ENCODE measurements at places on chromosomes 1 and 21. TPM values are rescaled to one million over a fixed set of nuclear protein-coding genes. Genes with fewer than 3 reads are reported as not detected.

- DNase-seq, result peak; percentile 77
These were observed 8.7 kb downstream of the FAM131C start for GRCh38 chr1:16064536-16065268.

- DNase-seq, result no peak
These were observed 59.9 kb downstream of the VANGL2 start for GRCh38 chr1:160460214-160460642.

DNA sequence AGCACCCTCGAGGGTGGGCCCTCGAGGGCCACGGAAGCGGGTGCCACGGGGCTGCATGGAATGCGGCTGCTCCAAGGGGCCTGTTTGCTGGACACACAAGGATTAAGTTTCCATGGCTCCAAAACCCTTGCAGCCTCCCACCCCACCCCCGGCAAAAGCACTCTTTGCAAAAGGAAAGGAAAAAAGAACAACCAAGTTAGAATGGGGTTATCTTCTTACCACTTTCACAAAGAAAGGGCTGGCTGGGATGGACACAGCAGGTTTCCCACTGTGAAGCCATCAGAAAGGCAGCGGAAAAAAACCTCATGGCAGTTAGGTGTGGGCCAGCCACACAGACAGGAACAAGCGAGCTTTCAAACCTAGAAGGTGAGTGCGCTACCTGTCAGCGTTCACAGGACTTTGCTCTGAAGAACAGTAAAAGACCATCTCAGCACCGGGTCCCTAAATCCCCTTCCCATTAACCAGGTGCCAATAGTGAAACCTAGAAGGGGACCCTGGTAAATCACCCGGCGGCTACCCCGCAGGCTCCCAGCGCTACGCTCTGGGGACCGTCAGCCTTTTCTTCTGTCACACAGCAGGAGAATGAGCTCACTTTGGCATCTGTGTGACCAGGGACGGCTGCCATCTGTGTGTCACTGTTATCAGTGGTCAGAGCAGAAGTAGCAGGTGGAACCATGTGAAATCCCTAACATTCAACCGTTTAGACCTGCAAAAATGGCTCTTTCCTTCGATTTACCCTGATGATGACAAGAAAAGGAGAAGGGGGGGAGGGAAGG is 93.0 kb downstream of the SIM2 start:
- DNase-seq, result no peak

DNA sequence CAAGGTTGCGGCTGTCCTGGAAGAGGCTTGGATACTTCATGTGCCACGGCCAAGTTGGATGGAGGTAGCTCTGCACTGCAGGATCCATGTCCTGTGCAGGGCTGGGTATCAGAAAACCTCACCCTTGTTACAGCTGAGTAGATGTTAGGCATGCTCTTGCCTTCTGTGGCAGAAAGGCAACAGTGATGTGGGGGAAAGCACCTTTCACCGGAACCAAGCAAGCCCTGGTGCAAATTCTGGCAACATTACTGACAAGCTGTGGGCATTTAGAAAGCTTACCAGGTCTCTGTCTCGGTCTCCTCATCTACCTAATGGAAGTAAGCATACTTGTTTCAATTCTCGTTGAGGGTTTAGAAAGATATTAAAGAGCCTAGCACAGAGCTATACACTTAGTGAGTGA is 14.5 kb upstream of the CDCA8 start:
- no peak for DNase-seq

DNA sequence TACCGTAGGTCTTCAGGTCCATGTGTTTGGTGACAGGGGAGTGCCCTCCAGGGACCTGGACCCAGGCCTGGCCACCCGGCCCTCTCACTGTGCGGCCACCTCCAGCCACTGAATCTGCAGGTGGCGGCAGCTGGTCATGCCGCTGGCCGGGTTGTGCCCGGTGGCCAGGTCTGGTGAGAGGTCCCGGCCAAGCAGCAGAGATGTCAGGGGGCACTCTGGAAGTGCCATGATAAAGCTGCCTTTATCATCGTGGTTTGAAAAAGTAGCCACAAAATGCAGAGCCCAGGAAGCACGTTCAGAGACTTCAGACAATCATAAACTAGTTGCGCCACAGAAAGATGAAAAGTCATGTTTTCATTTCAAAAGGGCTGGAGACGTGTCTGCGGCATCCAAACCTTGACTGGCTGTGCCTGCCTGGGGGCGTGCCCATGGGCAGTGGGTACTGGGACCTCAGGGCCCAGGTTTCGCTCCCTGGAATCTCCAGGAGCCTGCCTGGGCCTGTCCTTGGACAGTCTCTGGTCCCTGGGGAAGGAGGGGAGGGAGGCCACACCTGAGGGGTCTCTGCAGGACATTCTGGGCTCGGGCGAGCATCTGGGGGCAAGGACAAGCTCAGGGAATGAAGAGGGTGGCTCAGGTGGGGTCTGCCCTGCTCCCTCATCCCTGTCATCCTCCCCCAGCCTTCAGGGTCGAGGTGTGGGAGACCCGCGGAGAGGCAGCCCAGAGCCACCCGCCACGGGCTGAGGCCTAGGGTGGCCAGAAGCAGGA is 44.9 kb downstream of the COL18A1 start:
- DNase-seq, result no peak

GRCh38 chr1:31723828-31724359 is 20.1 kb upstream of the COL16A1 start:
- DNase-seq, result no peak

- DNase-seq, result no peak
These were observed 93.4 kb downstream of the TGFBR3 start for GRCh38 chr1:91792489-91793071.

GRCh38 chr1:202133001-202133400 is 10.3 kb downstream of the GPR37L1 start:
- peak; percentile 77 for DNase-seq

- DNase-seq, result no peak
These were observed 121.8 kb downstream of the EPHB2 start for GRCh38 chr1:22832414-22832786.

DNA sequence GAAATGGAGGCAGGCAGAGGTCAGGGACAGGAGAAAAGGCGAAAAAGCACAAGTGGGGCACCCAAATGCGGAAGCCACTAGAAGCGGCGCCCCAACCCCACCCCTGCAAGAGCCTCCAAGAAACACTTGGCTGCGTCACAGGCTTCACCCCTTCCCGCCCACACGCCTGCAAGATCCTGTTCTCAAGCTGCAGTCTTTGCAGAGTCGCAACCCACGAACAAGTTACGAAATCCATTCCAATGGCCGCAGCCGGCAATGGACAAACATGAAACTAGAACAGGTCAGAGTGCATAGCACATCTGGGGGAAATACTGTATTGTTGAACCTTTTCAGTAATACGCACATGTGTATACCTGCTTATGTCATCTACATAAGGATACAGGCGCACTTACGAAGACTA is 103.6 kb downstream of the PSMG1 start:
- peak; percentile 85 for DNase-seq

DNA sequence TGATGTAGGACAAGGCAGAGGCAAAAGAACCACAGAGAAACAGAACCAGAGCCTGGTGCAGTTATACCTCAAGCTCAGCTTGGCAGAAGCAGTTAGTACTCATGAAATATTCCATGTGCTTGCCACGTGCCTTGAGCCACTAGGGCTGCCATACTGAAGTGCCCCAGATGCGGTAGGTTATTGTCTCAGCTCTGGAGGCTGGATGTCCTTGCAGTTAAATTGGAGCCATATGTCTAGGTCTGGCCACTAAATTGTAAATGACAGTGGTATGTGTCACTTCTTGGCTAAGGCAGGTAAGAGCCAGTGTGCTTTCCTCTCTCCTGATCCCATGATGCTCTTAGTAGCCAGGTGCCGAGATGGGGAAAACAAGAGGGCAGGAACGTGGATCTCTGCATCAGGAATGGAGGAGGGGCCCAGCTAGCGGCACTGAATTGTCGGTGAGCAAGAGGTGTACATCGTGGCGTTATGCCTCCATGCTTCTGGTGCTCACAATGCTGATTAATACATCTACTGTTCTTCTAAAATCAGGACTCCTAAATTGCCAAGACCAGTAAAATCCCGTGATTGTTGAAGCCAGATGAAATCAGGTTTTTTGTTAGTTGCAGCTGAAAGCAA is 73.5 kb downstream of the PSMG1 start:
- no peak for DNase-seq

DNA sequence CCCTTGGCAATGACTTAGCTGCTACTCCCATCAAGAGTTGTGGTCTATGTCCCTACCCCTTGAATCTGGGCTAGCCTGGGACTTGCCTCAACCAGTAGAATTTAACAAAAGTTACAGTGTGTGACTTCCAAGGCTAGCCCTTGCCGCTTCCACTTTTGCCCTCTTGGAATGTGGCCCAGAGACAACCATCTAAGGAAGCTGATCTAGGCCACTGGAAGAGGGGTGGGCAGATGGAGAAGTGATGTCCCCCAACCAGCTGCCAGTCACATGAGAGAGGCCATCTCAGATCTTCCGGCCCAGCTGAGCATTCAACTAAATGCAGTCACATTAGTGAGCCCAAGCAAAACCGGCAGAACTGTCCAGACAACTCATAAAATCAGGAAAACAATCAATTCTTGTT is 115.1 kb downstream of the TOMM20 start:
- DNase-seq, result no peak

GRCh38 chr1:14980621-14981218 is 172.8 kb upstream of the TMEM51 start:
- DNase-seq, result no peak

DNA sequence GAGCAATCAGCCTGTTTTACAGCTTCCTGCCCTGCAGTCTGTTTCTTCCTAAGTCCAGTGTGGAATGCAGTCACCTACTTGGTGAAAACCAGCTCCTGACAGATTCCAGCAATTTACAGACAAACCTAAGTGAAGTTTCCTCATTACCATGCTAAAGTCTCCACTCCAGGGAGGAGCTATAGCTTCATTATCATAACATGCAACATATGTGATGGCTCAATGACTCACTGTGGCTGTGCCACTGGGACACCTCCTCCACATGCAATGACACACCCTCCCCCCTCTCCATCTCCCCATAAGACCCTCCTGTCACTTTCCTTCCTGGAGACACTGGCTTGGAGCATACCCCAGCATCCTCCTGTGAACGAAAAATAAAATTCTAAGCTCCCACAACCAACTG is 125.2 kb downstream of the MAP3K21 start:
- no peak for DNase-seq

GRCh38 chr1:82587371-82587770 is 786.6 kb downstream of the ADGRL2 start:
- DNase-seq, result no peak

DNA sequence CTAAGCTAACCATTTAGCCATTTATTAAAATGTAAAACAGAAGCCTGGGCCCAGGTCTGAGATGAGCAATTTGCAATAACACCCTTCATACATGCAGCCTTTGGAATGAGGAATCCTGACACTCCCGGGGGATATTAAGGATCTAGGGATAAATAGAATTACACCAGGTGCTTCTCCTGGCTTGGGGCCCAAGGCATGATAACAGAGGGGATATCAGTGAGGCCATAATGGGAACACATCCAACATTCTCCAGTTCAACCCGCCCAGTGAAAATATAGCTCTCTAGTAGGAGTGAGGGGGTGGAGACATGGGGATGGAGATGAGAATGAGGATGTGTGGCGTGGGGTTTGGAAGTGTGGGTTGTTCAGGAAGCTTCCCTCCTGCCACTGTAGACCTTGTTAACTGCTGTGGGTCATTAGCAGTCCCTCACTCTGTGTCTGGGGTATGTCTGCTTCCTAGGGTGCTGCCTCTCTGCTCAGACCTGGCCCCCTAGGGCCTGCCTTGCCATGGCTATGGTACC is 57.9 kb upstream of the KANK4 start:
- no peak for DNase-seq

DNA sequence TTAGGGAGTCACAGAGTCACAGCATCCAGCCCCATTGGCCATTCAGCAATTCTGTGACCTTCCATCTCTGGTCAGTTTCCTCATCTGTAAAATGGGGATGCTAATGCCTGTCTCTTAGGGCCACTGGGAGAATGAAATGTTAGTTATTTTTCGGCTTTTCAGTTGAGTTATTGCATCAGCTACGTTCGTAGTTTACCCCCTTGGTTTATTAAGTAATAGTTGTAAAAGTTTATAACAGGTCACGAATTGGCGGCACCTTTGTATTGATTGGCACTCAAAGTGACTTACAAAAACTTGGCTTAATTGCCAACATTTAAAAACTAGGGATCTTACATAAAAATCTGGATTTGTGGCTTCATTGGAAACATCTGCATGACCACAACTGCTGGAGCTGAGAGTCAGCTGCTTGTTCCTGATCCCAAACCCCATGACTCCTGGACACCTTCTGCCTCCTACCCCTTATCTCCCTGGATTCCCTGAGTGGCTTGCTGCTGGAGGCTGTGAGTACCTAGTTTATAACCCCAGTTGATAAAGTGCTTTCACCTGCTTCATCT is 23.0 kb upstream of the SLC1A7 start:
- no peak for DNase-seq

GRCh38 chr1:103942029-103942428 is 192.3 kb downstream of the AMY1C start:
- no peak for DNase-seq

DNA sequence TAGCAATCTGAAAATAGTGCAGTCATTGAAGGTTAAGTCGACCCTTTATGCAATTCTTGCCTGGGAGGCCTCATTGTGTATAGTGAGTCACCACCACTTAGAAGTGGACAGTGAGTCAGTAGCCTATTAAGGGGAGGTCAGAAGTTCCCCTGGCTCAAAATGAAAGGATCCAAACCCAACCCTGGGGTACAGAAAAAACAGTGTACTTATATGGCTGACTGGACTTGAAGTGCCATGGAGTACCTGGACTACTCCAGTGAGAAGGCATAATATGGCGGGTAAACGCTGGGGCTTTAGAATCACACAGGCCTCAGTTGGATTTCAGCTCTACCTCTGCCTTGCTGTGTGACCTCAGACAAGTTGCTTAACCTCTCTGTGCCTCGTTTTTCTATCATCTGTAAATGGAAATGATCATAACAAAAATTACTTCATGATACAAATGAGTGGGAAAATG is 2.2 kb upstream of the BCL9 start:
- peak; percentile 72 for DNase-seq

- DNase-seq, result no peak
These were observed 49.6 kb downstream of the CD58 start for GRCh38 chr1:116521186-116521585.

DNA sequence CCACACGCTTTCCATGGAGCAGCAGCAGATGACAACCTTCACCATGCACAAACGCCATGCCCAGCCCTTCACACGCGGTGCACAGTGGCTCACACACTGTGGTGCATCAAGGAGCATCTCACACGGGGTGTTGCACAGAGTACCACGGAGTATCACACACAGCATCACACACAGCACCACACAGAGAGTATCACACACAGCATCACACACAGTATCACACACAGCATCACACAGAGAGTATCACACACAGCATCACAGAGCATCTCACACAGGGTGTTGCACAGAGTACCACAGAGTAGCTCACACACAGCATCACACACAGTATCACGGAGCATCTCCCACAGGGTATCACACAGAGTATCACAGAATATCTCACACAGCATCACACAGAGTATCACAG is 122.2 kb upstream of the RAB4A start:
- DNase-seq, result no peak

The FLG2 gene
- not detected for total RNA-seq

The CFAP107 gene
- not detected for total RNA-seq

The OLFML2B gene
- total RNA-seq, result 14.3 TPM

The COL6A1 gene
- total RNA-seq, result 964 TPM

The LCE2A gene
- total RNA-seq, result not detected

The ZFP69 gene
- 3.1 TPM for total RNA-seq

The RAB3B gene
- 3.1 TPM for total RNA-seq

The C1orf53 gene
- 3.3 TPM for total RNA-seq

The RGSL1 gene
- not detected for total RNA-seq

The BEST4 gene
- 1.1 TPM for total RNA-seq

All from sigmoid colon (tissue), 7 donors.